ENCODE measurements at places on chromosomes 3 and 15.
A peak's percentile ranks its signal among the peaks of the same experiment; 100 is the strongest.

GRCh38 chr3:23761440-23761896 is 44.3 kb upstream of the UBE2E1 start:
- peak; percentile 57 for DNase-seq

DNA sequence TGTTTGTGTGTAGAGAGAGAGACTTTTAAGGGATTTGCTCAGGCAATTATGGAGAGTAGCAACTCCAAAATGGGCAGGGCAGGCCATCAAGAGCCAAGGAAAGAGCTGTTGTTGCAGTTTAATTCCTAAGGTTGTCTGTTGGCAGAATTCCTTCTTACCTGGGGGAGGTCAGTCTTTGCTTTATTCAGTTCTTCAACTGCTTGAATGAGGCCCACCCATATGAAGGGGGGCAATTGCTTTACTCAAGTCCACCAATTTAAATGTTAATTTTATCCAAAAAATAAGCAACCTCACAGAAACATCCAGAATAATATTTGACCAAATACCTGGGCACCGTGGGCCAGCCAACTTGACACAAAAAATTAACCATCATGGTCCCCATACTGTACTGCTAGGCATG is 137.7 kb upstream of the KLHL25 start:
- no peak for DNase-seq

DNA sequence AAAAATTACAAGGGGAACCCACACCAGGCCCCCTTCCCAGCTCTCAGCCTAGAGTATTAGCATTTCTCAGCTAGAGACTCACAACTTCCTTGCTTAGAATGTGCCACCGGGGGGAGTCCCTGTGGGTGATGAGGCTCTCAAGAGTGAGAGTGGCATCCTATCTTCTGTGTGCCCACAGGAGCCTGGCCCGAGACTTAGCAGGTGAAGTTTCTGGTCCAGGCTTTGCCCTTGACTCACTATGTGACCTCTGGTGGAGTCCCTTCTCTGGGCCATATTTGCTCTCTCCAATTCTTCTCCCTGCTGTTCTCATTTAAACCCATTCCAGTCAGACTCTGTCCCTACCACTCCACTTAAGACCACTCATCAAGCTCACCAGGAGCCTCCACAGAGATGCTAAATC is 18.1 kb downstream of the CLK3 start:
- no peak for DNase-seq

DNA sequence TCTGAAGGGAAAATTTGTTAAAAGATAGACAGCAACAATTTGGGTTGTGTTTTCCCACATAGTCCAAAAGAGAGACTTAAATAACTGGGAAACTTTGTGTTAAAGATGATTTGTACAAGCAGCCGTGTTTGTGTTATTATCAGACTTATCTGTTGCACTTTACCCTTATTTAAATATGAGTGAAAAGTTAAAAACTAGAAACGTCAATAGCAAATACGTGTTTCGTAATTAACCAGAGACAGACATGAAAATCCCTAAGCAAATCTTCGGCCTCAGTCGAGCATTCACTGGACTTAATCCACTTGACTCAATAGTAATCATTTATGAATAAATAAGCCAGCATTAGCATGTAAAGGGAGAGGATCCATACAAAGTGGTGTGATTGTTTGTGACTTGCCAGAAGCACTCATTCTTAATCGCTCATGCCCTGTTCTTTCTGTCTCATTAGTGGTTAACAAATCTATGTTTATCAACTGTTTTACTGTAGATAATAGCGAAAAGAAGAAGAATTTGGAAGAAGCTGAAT is 34.2 kb downstream of the BLM start:
- DNase-seq: no peak

- DNase-seq: no peak
These were observed 295.5 kb downstream of the RPLP1 start for GRCh38 chr15:69748131-69748530.

DNA sequence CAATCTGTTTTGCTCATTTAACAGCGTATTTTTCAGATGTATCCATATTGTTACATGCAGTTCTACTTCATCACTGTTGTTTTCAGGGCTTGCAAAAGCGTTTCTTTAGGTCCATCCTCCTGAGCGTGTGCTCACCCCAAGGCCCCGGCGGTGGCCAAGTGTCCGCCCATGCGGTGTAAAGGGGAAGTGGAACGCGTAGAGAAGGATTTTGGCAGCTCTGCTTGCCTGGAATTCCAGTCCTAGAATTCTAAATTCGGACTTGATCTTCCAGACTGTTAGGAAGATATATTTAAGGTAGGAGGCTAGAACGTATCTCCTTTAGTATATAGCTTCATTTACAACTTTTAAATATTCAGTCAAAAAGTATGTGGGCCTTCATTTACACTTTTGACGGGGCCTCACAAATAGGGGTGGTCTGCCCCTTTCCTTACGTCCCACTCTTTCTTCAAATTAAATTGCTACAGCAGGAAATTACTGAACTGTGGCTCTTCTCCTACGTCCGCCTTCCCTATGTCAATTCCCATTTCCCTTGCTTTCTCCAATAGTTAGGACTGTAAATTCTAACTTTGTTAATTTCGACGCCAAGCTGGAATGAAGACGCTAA is 609 bp upstream of the TBC1D23 start:
- DNase-seq: peak; percentile 74

GRCh38 chr3:73072634-73073033 is 11.2 kb downstream of the EBLN2 start:
- DNase-seq: no peak

- DNase-seq: no peak
These were observed 63.4 kb upstream of the ITGA11 start for GRCh38 chr15:68495221-68495950.
